ENCODE measurements at places on chromosomes 7 and 10. TPM values are rescaled to one million over a fixed set of nuclear protein-coding genes. Genes with fewer than 3 reads are reported as not detected.

DNA sequence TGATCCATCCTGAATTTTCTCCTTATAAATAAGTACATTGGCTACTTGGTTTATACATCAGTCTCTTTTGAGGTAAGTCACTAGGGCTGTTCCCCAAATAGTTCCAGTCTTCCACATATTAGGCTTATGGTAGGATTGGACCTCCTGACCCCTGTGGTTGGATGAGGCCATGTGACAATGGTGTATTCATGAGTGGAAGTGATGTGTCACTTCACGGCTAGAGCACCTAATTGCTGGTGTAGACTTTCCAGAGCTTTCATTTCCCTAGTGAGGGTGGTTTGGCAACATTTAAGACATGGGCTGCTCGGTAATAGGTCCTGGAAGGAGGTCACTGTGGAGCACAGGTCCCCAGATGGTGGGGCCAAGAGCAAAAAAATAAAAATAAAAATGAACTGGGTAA lies 141.2 kb upstream of the ABCB5 start:
- H3K36me3 ChIP-seq = no peaks in the 10 kb centered on the region
- no peaks in the 10 kb centered on the region for H3K4me1 ChIP-seq
- peaks cover 4% of the 10 kb centered on the region for H3K27me3 ChIP-seq
- H3K4me3 ChIP-seq = no peak overlapping the region

DNA sequence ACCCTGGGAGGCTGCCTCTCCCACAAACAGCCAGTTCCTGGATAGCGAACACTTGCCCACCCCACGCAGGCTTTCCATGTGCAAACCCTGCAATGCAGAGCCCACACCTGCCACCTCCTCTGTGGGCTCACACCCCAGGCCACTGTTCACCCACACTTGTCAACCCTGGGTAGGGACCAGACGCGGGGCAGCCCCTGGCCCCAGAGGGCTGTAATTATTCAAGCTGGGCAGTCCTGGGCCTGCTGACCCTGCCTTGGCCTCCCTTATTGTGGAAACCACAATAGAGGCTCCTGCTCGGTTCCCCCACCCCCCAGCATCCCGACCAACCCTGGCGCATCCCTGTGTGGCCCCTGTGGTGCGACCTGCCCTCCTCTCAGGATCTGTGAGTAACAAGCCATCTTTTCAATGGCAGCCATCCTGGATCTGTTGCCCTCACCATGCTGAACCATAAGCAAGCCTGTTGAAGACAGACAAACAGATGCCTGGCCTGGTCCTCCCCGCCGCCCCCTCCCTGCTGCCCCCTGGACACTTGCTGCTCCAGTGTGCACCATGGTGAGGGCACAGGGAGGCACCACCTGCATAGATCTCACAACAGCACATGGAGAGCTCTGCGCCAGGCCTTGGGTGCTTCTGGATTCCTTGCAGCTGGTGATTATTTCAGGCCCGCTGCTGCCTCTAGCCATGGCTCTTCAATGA lies 15.8 kb upstream of the UBE3C start:
- H3K27ac ChIP-seq = no peak overlapping the region
- no peaks in the 10 kb centered on the region for H3K36me3 ChIP-seq
- no peaks in the 10 kb centered on the region for H3K27me3 ChIP-seq

GRCh38 chr7:78420001-78420400 lies 621.4 kb downstream of the PHTF2 start:
- DNase-seq = no peak
- H3K36me3 ChIP-seq = no peaks in the 10 kb centered on the region
- no peak overlapping the region for H3K4me3 ChIP-seq

Gene ITPRID1
- not detected for total RNA-seq

DNA sequence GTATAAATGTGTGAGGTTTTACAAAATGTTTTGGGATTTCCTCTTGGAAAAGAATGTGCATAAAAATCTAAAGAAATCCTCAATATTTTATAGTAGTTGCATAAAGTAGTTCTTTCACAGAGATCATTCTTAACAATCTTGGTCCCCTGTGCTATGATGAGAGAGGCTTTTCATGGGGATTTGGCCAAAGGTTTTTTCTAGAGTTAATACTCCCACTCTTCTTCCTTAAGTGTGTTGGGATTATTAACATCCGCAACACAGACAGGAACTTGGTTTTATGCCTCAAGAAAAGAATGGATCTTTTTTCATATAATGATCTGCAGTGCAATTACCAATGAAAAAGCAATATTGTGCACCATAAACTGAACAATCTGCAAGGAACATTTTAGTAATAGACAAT lies 71.5 kb downstream of the AGMO start:
- DNase-seq = no peak
- H3K27ac ChIP-seq = no peak overlapping the region
- H3K4me1 ChIP-seq = no peaks in the 10 kb centered on the region
- no peaks in the 10 kb centered on the region for H3K36me3 ChIP-seq
- no peak overlapping the region for H3K4me3 ChIP-seq

GRCh38 chr10:59622320-59623132 lies 87.1 kb downstream of the SLC16A9 start:
- H3K4me3 ChIP-seq = no peak overlapping the region
- H3K27me3 ChIP-seq = peaks cover 1% of the 10 kb centered on the region
- no peaks in the 10 kb centered on the region for H3K36me3 ChIP-seq
- peaks cover 2% of the 10 kb centered on the region for H3K4me1 ChIP-seq
- DNase-seq = peak; percentile 63

- no peak for DNase-seq
- H3K27me3 ChIP-seq = no peaks in the 10 kb centered on the region
- peaks cover 2% of the 10 kb centered on the region for H3K36me3 ChIP-seq
- peaks cover 16% of the 10 kb centered on the region for H3K4me1 ChIP-seq
Observed at GRCh38 chr7:105245398-105246114, 143.2 kb downstream of the SRPK2 start.

GRCh38 chr7:145478541-145478940 lies 638.1 kb upstream of the CNTNAP2 start:
- no peaks in the 10 kb centered on the region for H3K36me3 ChIP-seq
- DNase-seq = no peak
- H3K4me1 ChIP-seq = no peaks in the 10 kb centered on the region
- H3K27ac ChIP-seq = no peak overlapping the region
- no peaks in the 10 kb centered on the region for H3K27me3 ChIP-seq

DNA sequence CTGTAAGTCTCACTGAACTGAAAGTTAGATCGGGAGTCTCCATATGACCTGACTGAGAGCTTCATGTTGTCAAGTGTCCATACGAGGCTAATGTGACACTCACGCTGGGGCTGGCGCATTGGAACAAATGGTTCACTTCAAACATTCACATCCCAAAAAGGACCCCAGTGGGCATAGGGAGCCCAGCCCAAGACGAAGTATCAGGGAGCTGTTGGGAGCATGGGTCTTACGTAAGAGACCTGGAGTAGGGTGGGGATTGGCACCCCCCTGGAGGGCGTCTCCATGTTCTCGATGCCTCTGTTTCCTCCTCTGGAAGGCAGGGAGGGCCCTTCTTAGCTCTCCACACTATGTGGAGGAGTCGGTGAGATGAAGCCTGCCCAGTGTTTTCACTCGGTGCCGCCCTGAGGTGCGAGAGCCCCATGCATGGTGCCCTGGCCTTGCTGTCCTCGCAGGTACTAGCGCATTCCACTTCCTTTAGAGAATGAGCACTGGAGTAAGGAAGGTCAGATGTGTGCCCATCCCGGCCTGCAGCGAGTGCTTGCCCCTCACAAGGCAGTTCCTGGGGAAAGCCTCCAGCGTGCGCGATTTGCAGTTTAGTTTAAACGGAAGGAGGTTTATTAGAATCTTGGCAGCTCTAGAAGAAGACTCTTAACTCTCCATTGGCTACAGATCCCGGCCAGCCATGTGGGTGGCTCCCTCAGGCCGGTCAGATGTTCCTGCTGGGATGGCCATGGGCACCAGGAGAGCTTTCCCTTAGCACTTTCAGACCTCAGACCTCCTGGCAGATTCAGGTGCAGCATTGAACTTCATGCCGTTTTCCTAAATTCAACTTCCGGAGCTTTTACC lies 64.4 kb downstream of the PTPRE start:
- H3K4me3 ChIP-seq = no peak overlapping the region
- no peak for DNase-seq
- peaks cover 8% of the 10 kb centered on the region for H3K27me3 ChIP-seq

- H3K4me1 ChIP-seq = no peaks in the 10 kb centered on the region
- H3K27me3 ChIP-seq = no peaks in the 10 kb centered on the region
- no peak overlapping the region for H3K4me3 ChIP-seq
- no peak overlapping the region for H3K27ac ChIP-seq
Observed at GRCh38 chr10:115867305-115867704, 405.7 kb downstream of the GFRA1 start.

DNA sequence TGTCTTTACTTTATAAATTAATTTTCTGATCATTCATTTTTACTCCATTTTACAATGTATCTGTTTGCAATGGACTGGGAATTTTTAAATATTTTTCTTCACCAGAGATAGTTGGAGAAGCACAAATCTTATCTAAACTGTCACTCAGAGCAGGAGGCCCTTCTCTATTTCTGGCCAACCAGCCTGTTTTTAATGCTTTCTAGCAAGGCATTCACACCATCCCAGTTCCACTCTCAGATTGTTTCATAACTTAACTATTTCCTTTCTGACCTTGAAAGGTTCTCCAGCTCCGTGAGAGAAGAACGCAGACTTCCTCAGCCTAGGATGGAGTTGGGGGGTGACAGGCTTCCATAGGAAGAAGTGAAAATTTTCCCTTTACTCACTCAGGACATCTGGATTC lies 155.8 kb downstream of the SKIDA1 start:
- no peak overlapping the region for H3K27ac ChIP-seq
- peaks cover 7% of the 10 kb centered on the region for H3K4me1 ChIP-seq
- H3K36me3 ChIP-seq = no peaks in the 10 kb centered on the region
- no peaks in the 10 kb centered on the region for H3K27me3 ChIP-seq

Gene PAX2
- 0.05 TPM for total RNA-seq

GRCh38 chr10:100882671-100883311 lies 30.0 kb upstream of the SLF2 start:
- no peaks in the 10 kb centered on the region for H3K36me3 ChIP-seq
- peaks cover 4% of the 10 kb centered on the region for H3K4me1 ChIP-seq
- H3K27ac ChIP-seq = no peak overlapping the region
- DNase-seq = no peak

Gene ADARB2
- total RNA-seq = not detected

Gene ZDHHC4
- total RNA-seq = 34.1 TPM

Gene TMEM270
- total RNA-seq = not detected

DNA sequence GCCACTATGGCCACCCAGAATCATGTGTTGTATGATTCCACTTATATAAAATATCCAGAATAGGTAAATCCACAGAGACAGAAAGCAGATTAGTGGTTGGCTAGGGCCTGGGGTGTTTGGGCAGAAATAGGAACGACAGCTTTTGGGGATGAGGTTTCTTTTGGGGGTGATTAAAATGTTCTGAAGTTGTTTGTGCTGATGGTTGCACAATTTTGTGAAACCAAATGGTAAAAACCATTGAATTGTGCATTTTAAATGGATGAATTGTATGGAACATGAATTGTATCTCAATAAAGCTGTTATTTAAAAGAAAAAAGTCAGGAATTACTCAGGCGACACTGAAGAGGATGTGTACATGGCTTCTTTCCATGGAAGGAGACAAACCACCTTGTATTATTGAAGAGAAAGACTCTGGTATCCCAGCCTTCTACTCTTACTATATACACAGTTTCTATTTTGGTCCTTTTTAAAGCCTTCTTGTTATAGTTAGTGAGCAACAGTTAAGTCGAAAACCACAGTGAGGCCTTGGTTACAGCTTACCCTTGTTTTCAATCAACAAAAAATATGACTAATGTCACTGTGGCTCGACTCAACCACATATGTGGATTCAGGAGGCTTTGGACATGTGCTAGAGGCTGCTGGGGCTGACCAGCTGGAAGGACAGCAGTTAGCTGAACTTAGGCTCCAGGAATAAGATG lies 57.1 kb upstream of the KMT2E start:
- DNase-seq = peak; percentile 64
- H3K27me3 ChIP-seq = no peaks in the 10 kb centered on the region
- H3K27ac ChIP-seq = peak overlapping the region; percentile 96
- peaks cover 47% of the 10 kb centered on the region for H3K4me1 ChIP-seq
- H3K4me3 ChIP-seq = peak overlapping the region; percentile 38

GRCh38 chr10:86651021-86651471 lies 3.3 kb upstream of the OPN4 start:
- H3K27me3 ChIP-seq = no peaks in the 10 kb centered on the region
- H3K27ac ChIP-seq = no peak overlapping the region
- no peaks in the 10 kb centered on the region for H3K36me3 ChIP-seq
- no peaks in the 10 kb centered on the region for H3K4me1 ChIP-seq
- peak; percentile 2 for DNase-seq

Gene EPDR1
- 1.8 TPM for total RNA-seq

Gene CLDN4
- 0.12 TPM for total RNA-seq

DNA sequence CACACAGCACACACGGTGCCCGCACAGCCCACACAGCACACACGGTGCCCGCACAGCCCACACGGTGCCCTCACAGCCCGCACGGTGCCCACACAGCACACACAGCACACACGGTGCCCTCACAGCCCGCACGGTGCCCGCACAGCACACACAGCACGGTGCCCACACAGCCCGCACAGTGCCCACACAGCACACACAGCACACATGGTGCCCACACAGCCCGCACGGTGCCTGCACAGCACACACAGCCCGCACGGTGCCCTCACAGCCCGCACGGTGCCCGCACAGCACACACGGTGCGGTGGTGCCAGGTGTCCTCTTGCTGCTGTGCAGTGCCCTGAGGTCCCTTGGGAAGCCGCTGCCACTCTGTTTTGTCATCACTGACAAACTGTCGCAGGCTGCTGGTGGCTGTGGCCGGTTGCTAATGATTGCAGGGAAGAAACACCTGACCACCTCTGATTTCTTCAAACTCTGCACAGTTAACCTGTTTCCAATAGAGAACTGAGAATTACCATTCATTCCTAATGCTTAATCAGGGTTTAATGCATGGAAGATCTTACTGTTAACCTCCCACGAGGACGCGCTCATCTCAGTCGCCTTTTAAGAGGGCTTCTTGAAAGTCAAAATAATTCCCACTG lies 66.9 kb downstream of the GLRX3 start:
- no peaks in the 10 kb centered on the region for H3K27me3 ChIP-seq
- no peak for DNase-seq
- no peaks in the 10 kb centered on the region for H3K4me1 ChIP-seq
- no peak overlapping the region for H3K4me3 ChIP-seq
- H3K27ac ChIP-seq = no peak overlapping the region

DNA sequence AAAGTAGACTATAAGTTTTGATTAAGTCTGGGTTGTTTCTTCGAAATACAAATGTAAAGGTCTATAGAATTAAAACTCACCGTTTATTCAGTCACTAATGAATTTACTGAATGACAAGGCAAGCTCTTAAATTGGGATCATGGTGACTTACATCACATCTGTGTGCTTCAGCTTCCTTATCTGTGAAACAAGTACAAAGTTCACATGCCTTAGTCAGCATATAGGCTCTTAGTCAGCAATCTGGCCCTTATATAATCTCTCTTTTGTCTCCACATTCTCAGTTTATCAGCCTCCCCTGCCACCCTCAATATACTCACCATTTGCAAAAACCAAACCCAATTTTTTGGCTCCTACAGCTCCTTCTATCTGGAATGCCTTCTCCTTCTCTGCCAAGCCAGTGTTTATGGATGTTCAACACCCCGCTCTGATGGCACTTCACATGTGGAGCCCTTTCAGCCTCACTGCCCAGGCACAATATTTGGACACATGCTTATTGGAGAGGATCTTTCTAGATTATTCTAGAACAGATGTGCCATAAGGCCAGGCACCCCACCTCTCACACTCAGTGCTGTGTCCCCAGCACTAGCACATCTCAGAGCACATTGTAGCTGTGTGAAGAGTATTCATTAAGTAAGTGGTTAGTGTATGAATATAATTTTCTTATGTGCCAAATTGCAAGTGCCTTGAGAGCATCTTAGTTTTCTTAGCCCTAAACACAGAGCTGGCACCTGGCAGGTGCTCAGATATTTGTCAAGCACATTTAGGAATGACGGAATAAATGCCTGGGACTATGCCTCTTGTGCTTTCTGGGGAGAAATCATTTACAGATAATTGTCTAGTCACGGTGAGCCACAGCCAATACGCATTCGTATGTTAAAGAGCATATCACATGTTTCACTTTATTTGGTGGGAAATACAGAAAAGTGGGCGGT lies 9.8 kb upstream of the LAMB1 start:
- peaks cover 4% of the 10 kb centered on the region for H3K4me1 ChIP-seq
- no peak for DNase-seq
- no peak overlapping the region for H3K4me3 ChIP-seq
- no peak overlapping the region for H3K27ac ChIP-seq
